Gastrocnemius medialis (tissue), 4 donors: ENCODE measurements at places on chromosomes 1 and 21. TPM values are rescaled to one million over a fixed set of nuclear protein-coding genes. Genes with fewer than 3 reads are reported as not detected.

GRCh38 chr1:151436985-151437384, 22.3 kb downstream of the POGZ start:
- DNase-seq, result no peak

GRCh38 chr1:36790191-36790590, 244.1 kb downstream of the GRIK3 start:
- DNase-seq, result no peak

DNA sequence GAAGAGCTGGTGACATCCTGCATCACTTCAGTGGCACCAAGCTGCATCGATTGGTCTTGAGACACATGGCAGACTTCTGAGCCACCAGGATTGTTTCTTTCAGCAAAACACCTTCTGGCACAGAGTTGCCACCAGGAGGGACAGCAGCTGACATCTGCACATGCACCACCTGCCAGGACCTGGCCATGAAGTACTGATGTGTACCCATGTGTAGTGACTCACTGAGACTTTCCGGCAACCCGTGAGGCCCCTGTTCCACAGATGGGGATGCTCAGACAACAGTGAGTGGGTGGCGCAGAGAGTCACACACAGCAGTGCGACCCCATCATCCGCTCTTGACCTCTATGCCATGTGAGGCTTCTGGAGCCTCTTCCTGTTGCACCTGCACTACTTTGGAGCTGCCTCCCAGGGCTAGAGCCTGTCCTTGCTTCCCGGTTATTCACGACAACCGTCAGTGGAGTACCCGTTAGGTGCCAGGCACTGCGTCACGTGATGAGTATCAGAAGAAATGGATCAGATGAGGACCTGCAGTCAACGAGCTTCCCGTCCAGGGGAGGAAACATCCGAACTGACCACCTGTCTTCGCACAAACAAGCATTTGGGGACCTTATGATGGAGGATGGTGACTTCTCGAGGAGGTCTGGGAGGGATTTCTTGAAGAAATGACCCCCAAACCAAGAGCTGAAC, 80.5 kb upstream of the VAMP3 start:
- DNase-seq, result no peak

DNA sequence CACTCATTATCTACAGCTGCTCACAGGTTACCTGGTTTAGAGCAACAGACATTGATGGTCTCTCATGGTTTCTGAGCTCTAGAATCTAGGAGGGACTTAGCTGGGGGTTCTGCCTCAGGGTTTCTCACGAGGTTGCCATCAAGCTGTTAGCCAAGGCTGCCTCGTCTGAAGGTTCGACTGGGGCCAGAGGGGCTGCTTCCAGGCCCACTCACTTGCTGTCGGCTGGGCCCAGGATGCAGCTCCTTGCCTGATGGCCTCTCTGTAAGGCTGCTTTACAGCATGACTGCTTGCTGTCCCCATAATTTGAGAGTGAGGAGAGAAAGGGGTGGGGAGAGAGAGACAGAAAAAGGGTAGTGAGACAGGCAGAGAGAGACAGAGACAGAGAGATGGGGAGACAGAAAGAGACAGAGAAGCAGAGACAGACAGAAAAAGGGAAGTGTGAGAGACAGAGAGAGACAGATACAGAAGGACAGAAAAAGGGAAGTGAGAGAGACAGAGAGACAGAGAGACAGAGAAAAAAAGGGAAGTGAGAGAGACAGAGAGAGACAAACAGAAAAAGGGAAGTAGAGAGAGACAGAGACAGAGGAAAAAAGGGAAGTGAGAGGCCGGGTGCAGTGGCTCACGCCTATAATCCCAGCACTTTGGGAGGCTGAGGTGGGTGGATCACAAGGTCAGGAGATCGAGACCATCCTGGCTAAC, 106.8 kb upstream of the C1orf174 start:
- DNase-seq, result no peak

The FYB2 gene
- total RNA-seq, result 1.0 TPM

The DDX59 gene
- total RNA-seq, result 42.0 TPM
